ENCODE measurements at places on chromosomes 12 and 14. TPM values are rescaled to one million over a fixed set of nuclear protein-coding genes. Genes with fewer than 3 reads are reported as not detected.

The ZNF740 gene
- 40.4 TPM for total RNA-seq

The SMCO2 gene
- total RNA-seq = not detected

The KLRC3 gene
- not detected for total RNA-seq

The KRT8 gene
- 1,446 TPM for total RNA-seq

The TBX3 gene
- 12.0 TPM for total RNA-seq

The C12orf42 gene
- total RNA-seq = not detected

The ADCY4 gene
- total RNA-seq = 29.0 TPM

The EML1 gene
- 49.9 TPM for total RNA-seq
